Neural progenitor cell (in vitro differentiated cells): ENCODE measurements at places on chromosomes 6 and 20.

- DNase-seq, result no peak
Observed at GRCh38 chr6:119323478-119323877, 26.1 kb downstream of the MAN1A1 start.

- no peak for DNase-seq
Observed at GRCh38 chr20:43662943-43663655, 3.8 kb upstream of the MYBL2 start.

- DNase-seq, result no peak
Observed at GRCh38 chr6:169362501-169363121, 109.0 kb upstream of the THBS2 start.

DNA sequence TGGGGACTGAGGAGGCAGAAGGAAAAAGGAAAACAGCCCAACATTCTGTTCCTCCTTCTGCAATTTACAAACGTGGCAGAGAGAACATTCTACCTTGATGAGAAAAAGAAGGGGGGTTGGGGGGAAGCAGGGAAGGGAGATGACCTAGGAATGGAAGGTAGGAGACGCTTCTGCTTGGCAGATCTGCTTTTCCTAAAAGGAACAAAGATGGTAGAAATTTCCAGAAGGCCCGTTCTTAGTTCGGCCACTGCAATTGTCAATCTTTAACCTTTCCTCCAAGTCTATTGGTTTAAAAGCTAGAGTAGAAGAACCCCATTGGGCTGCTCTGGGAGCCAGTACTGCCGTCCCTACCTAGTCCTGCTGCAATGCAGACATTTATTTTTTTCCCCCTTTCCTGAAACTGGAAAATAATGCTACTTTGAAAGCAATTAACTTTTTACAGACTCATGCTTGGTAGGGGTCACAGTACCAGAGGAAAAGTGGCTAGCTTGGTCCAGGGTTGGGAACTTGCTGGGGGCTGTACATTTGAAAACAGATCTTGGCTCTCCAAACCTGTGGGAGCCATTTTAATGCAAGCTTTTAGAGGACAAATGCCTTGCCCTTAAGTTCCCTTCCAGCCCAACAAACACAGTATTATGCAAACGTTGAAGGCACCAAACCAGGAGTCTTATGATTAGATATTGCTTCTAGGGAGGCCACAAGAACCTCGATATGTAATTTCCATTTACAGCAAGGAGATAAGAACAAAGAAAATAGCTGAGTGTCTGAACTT is 2.6 kb downstream of the ZMYND8 start:
- no peak for DNase-seq
